CD4-positive, alpha-beta T cell treated with Interleukin-1 beta for 1 hour (primary cell): ENCODE measurements at places on chromosomes 7 and 10.
A peak's percentile ranks its signal among the peaks of the same experiment; 100 is the strongest.

- no peak for DNase-seq
Observed at GRCh38 chr10:52636874-52637273, 135.7 kb downstream of the MBL2 start.

DNA sequence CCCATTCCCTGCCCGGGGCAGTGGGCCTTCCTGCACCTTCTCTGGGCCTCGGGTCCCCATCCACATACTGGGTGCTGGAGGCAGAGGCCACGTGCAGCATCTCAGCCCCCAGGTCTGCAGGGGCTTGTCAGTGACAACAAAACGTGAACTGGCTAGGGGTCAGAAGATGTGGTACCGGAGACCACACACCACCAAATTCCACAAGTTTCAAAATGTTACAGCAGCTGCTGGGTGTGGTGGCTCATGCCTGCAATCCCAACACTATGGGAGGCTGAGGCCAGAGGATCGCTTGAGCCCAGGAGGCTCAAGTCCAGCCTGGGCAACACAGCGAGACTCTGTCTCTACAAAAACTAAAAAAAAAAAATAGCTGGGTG is 62.1 kb upstream of the DNAAF5 start:
- no peak for DNase-seq

- no peak for DNase-seq
Observed at GRCh38 chr7:14196555-14196954, 207.1 kb upstream of the ETV1 start.

GRCh38 chr10:74056050-74056818 is 58.3 kb downstream of the VCL start:
- peak; percentile 8 for DNase-seq

- DNase-seq = no peak
Observed at GRCh38 chr7:5492636-5493020, 69.0 kb upstream of the TNRC18 start.

DNA sequence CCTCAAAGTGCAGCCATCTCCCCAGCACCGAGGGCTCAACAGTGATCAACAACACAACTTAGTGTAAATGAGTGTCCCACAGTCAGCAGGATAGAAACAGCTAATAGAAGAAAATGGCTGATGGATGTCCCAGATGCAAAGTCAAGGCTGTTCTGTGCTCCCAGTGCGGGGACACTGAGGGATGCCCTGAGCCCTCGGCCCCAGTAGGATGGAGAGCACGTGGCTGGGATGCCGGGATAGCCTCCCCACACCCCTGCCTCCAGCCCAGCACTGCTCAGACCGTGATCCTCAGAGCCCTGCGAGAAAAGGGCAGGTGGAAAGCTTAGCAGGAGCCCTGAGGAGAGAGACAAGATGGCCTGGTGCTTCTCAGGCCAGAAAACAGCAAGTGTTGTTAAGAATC is 243.9 kb upstream of the TCERG1L start:
- no peak for DNase-seq

GRCh38 chr10:55704950-55705349 is 656.1 kb downstream of the ZWINT start:
- no peak for DNase-seq

DNA sequence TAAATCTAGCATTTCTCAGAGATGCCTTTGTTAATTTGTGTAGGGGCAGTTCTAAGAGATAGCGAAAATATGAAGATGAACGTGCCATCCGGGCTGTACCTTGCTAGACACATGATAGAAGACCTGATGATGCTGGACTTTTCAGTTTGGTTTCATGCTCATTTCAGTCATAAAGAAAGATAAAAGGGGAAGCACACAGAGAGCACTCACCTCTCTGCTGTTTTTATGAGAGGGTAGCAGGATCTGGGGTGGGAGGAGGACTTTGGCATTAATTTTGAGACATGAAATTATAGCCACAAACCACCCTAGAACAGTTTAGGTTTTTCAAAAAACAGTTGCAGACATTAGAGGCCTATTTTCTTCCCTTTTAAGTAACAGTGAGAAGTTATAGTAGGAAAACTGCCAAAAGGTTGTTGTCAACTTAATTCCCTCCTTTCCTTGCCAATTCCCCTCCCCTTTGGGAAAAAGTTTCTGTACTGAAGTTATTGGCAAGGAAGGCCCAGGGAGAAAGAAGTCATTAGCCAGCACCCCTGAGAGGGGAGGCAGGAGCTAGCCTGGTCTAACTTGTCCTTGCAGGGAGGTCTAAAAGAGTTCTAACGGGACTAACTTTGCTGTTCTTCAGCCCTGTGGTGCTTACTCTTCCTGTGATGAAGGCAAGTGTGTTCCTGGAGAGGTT is 2.6 kb downstream of the ST7 start:
- no peak for DNase-seq

GRCh38 chr10:103457176-103457712 is 1.5 kb downstream of the CALHM1 start:
- no peak for DNase-seq

GRCh38 chr7:151852486-151853396 is 24.2 kb downstream of the PRKAG2 start:
- no peak for DNase-seq

DNA sequence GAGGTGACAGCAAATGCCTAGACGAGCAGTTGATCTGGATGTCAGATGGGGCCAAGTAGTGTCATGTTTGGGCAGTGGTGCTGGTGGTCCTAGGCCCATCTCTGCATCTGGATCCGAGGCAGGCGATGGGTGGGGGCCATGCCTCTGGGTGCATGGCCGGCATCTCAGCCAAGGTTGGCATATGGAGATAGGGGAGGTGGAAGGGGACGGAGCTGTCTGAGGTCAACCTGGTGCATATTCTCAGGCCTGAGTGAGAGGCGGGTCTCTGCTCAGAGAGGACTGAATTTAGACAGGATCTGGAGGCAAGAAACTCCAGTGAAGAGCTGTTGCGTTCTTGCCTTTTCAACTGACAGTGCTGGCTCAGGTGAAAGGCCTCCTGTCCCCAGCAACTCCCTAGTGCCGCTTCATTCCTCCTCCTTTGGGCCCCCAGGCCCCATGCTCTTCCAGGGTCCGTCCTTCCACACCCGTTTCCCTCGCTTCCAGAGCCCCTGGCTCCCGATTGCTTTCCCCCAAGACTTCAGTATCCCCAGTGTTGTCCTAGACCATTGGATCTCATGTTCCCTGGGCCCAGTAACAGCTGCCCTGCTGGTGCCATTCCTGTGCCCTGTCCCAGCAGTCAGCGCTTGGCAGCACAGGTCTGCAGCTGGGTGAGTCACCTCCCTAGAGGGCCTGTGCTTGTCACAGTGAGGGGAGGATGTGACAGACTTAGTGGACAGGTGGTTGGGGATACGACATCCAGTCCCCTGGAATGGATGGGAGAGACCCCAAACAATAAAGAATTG is 32.6 kb downstream of the GBX1 start:
- DNase-seq = no peak

- DNase-seq = no peak
Observed at GRCh38 chr7:141145630-141145982, 71.7 kb downstream of the TMEM178B start.

- DNase-seq = peak; percentile 28
Observed at GRCh38 chr10:124917428-124918190, 24.3 kb upstream of the ZRANB1 start.

DNA sequence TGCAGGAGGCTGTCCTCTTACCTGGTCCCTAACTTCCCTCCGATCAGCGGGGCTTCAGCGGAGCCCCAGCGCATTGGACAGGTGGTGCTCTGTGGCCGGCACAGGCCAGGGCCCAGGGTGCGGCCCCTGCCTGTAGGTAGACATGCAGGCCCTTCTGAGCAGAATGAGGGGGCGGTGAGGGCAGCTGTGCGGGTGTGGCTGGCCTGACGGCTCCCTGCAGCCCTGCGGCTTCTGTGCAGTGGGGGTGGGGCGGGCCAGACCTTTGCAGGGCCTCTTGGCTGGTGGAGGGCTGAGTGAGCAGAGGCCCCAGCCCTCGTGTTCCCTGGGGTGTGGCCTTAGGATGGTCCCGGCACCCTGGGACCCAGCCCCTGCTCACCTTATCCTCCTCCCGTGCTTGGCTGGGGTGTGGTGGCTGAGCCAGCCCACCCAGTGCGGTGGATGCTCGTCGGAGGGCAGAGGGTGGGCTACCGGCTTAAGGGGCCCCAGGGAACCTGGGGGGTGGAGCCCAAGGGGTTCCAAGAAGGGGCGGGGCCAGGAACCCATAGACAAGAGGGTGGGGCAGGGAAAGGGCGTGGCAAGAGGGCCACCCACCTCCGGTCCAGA is 175.2 kb upstream of the TNRC18 start:
- no peak for DNase-seq

DNA sequence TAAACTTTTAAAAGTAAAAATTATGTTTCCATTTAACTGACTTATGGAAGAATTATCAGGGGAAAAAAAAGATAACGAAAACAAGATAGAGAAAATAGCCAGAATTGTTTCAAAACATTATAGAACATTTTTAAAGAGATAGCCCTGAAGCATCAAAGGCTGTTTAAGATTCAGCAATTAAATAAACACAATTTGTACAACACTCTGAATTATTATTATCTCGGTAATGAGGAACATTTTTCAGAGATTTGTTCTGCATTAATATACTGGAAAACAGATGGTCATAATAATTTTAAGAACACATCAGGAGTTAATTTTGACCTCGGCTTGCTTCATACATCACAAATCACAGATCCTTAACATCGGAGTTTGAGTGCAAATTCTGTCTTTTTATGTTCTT is 643.8 kb downstream of the SORCS1 start:
- DNase-seq = no peak

DNA sequence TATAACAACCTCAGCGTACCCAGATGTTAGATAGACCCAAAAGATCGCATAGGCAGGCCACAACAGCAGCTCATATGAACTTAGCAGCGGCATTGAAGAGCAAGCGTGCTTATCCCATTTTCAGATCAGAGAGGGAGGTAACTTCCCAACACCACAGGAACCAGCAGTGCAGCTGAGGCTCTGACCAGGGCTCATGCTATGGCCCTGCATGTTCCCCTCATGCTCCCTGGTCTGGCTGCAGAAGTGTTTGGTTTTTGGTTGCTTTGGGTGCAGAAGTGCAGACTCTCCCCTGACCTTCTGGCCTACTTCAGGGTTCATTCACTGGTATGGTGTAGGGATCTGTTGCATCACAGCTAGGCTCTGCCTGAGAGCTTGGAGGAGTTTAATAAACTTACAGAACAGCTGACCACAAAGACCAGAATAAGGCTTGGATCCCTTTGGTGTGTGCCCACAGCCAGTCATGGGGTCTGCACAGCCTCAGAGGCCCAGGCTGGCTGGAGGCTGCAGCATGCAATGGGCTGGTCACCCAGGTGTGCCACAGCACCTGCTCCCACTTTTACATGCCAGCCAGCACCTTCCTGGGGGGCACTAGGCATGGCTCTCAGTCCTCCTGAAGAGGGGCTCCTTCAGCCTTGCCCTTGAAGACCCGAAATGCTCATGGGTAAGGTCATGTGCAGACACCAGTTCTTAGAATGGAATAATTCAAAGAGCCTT is 9.1 kb upstream of the CXCL12 start:
- no peak for DNase-seq

- peak; percentile 42 for DNase-seq
Observed at GRCh38 chr10:63707254-63707910, 186.2 kb downstream of the REEP3 start.

DNA sequence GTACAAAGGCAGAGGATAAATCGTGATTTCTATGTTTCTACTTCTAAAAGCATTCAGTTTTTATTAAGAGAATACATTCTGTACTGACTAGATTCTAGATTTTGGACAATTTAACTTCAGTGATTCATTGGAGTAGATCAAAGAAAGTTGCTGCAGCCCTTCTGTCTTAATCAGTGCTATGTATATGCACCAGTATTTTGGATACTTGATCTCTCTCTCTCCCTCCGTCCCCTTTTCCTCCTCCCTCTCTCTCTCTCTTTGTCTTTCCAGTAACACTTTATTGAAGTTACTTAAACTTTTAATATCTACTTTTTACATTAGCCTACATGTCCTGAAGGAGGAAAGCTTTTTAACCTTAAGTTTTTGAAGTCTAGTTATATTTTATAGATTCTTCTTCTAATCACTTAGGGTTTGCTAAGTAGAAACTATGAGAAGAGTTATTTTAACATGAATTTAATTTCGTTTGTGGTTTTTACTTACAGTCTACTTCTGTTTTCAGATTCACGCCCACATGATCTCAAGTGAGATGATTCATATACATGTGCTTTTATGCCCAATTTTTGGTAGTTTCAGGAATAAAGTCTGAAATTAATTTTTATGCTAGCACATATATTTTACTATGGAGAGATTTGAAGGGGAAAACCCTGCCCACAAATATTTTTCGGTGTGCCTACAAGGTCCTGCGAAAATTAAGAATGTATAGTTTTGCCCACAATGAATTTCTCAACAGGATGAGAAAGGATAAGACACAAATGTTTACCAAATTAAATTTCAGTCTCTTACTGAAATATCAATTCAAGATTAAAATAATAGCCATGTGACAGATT is 9.1 kb downstream of the MDFIC start:
- DNase-seq = no peak

- DNase-seq = no peak
Observed at GRCh38 chr10:30556189-30556588, 73.4 kb downstream of the LYZL2 start.

- DNase-seq = no peak
Observed at GRCh38 chr10:33329178-33329577, 5.3 kb downstream of the NRP1 start.

- DNase-seq = no peak
Observed at GRCh38 chr7:55440040-55440690, 75.0 kb downstream of the LANCL2 start.

GRCh38 chr10:132939957-132940790 is 2.2 kb downstream of the CFAP46 start:
- DNase-seq = peak; percentile 19

- DNase-seq = peak; percentile 17
Observed at GRCh38 chr7:152341039-152341913, 94.5 kb downstream of the KMT2C start.

DNA sequence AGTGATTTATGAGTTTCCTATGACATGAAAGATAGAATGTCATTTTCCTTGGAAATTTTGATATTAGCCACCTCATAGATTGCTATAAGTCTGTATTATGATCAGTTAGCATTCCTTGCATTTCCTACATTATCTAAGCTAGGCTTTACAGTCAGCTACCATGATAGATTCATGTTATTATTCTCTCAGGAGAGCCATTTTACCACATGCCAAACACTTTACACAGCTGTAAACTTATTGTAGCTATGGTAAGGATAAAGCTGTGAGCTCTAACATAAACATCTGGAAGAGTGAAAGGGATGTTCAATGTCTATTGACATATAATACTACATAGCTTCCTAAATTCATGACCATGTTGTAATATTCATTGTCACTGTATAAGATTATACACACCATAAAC is 608.0 kb downstream of the PHTF2 start:
- no peak for DNase-seq

DNA sequence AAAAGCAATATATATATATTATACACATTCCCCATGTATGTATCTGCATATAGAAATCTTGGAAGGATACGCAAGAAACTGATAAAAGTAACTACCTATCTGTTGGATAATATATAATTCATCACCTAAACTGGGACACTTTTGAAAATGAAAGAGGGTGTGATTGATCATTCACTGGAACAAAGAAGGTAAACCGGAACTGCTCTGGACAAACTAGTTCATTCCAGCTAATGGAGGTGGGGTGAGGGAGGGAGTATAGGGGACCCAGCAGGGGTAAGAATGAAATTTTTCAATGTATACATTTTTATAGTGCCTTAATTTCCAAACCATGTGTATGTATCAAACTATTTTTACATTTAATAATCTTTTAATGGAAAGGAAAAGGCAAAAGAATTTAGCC is 25.6 kb downstream of the SORBS1 start:
- no peak for DNase-seq
